Naive thymus-derived CD8-positive, alpha-beta T cell (primary cell): ENCODE measurements at places on chromosomes 3 and 15. TPM values are rescaled to one million over a fixed set of nuclear protein-coding genes. Genes with fewer than 3 reads are reported as not detected.

The STT3B gene
- 85.1 TPM for polyA plus RNA-seq

The SCAANT1 gene
- not detected for polyA plus RNA-seq

The KPNA4 gene
- 8.1 TPM for polyA plus RNA-seq

The MUC20 gene
- polyA plus RNA-seq, result 0.21 TPM

The IQCF5 gene
- polyA plus RNA-seq, result not detected

The ANKUB1 gene
- polyA plus RNA-seq, result not detected

The PLCH1 gene
- not detected for polyA plus RNA-seq

The CYP1A1 gene
- polyA plus RNA-seq, result not detected

The DPPA2 gene
- polyA plus RNA-seq, result not detected

The LARP6 gene
- not detected for polyA plus RNA-seq

The OR5K1 gene
- not detected for polyA plus RNA-seq

The CCR3 gene
- polyA plus RNA-seq, result not detected

The NR2E3 gene
- polyA plus RNA-seq, result 0.36 TPM

The CADM2 gene
- polyA plus RNA-seq, result 0.12 TPM

The FSIP1 gene
- polyA plus RNA-seq, result 0.85 TPM

The ZNF660 gene
- 0.28 TPM for polyA plus RNA-seq

The ATP13A4 gene
- 0.53 TPM for polyA plus RNA-seq

The NDN gene
- 0.22 TPM for polyA plus RNA-seq

The FOXB1 gene
- polyA plus RNA-seq, result not detected

The ITIH1 gene
- not detected for polyA plus RNA-seq

The UBP1 gene
- 12.6 TPM for polyA plus RNA-seq

The LRTM1 gene
- polyA plus RNA-seq, result not detected

The RBPMS2 gene
- not detected for polyA plus RNA-seq

The LMAN1L gene
- not detected for polyA plus RNA-seq

The AQP9 gene
- 0.18 TPM for polyA plus RNA-seq

The SQOR gene
- 58.6 TPM for polyA plus RNA-seq

The MME gene
- not detected for polyA plus RNA-seq

The TMC3 gene
- polyA plus RNA-seq, result not detected

The FXR1 gene
- polyA plus RNA-seq, result 58.8 TPM

The FAM3D gene
- not detected for polyA plus RNA-seq

The TNFSF10 gene
- 16.1 TPM for polyA plus RNA-seq

The IGF1R gene
- 2.5 TPM for polyA plus RNA-seq

The GTPBP8 gene
- polyA plus RNA-seq, result 25.9 TPM

The POC1A gene
- polyA plus RNA-seq, result 0.28 TPM

The NAALADL2 gene
- not detected for polyA plus RNA-seq

The GOLGA8J gene
- polyA plus RNA-seq, result not detected

The SLCO2A1 gene
- polyA plus RNA-seq, result not detected

The CDHR4 gene
- polyA plus RNA-seq, result not detected

The ANAPC13 gene
- polyA plus RNA-seq, result 96.1 TPM

The RLBP1 gene
- polyA plus RNA-seq, result not detected

The CX3CR1 gene
- polyA plus RNA-seq, result 61.8 TPM

The C3orf22 gene
- not detected for polyA plus RNA-seq

The DENND4A gene
- polyA plus RNA-seq, result 11.2 TPM

The KLHL25 gene
- polyA plus RNA-seq, result 1.8 TPM

The CNTN6 gene
- polyA plus RNA-seq, result not detected

The SLC9C1 gene
- polyA plus RNA-seq, result not detected

The CEP63 gene
- 32.2 TPM for polyA plus RNA-seq
